ENCODE measurements at places on chromosomes 1 and 21.

DNA sequence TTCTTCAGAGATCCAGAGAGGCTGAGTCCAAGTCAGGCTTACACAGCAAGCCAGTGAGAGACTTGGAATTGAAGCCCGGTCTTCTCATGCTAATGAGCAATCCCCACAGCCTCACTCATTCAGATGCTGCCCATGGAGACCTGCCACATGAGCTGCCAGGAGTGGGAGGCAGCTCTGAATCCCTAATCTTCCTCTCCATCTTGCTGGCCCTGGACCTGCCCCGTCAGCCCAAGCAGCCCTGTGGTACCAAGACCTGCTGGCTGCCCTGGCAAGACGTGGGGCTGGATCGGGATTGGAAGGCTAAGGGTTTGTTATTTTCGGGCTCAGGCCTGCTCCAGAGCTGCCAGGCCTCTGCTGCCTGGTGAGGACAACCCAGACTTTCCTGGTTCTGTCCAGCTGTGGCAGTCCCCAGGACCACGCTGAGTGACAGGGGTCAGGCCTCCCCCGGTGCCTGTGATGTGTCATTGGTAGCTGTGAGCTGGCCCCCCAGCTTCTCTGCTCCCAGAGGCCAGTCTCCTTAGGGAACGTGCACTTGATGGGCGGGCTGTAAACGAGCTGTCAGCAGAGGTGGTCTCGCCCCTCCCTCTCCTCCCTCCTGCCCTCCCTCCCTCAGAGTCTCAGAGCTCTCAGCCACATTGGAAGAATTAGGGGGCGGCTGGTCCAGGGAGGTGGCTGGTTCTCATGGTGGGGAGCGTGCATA is 135.0 kb downstream of the FOXD2 start:
- no peak for DNase-seq

DNA sequence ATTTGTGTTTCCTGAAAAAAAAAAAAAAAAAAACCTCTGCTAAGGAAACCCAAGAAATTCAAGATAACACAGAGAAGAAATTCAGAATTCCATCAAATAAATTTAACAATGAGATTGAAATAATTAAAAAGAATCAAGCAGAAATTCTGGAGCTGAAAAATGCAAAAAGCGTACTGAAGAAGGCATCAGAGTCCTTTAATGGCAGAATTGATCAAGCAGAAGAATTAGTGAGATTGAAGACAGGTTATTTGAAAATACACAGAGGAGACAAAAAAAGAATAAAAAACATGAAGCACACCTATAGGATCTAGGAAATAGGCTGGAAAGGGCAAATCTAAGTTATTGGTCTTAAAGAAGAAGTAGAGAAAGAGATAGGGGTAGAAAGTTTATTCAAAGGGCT is 38.2 kb downstream of the NME7 start:
- DNase-seq = no peak

- DNase-seq = no peak
Measured at GRCh38 chr1:86447198-86447790, 21.4 kb upstream of the CLCA1 start.

DNA sequence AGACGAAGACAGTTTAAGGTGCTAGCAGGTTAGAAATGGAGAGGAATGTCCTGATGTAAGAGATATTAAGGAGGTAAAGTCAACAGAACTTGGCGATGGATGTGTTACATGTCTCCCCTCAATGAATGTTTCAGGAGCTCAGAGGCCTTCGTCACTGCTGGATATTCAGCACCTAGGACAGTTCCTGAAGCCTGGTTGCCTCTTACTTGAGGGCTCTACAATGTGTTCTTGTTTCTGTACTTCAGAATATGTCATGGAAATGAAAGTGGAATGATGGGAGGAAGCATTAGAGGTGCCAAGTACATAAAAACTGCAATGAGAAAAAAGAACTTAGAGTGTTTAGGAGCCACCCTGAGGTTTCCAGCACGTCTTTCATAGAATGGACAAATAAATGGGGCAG is 17.7 kb downstream of the TNR start:
- DNase-seq = no peak

GRCh38 chr21:25734904-25735645 is at the start of the genes ATP5PF and GABPA:
Gene ATP5PF, minus strand, starts transcription at chr21:25734904. Its CDS starts 5,110 bp downstream, at chr21:25729794.
Gene GABPA, plus strand, starts transcription at chr21:25734972. Its CDS starts 6,627 bp downstream, at chr21:25741599.
- DNase-seq = peak; percentile 89
